A172 (cell line): ENCODE measurements at places on chromosomes 2 and 18.

- DNase-seq = peak; percentile 67
These were observed 133.0 kb downstream of the MSH2 start for GRCh38 chr2:47535996-47536395.

DNA sequence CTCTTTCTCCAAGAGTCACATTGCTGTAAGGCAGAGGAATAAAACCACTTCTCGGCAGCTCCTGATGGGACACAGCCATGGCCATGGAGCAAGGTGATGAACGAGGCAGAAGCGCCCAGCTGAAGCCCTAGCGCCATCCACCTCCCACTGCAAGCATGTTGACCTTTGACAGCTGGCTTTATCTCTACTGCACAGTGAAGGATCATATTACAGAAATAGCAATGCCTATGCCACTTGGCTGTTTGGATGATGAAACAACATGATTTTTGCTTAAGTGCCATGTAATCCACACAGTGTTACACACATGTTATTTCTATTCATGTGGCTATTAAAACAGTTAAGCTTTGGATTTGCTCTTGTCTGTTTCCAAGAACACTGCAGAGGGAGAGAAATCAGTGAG is 167.7 kb downstream of the VAPA start:
- DNase-seq = no peak

GRCh38 chr2:54194761-54195750 is 61.0 kb downstream of the TSPYL6 start:
- no peak for DNase-seq

DNA sequence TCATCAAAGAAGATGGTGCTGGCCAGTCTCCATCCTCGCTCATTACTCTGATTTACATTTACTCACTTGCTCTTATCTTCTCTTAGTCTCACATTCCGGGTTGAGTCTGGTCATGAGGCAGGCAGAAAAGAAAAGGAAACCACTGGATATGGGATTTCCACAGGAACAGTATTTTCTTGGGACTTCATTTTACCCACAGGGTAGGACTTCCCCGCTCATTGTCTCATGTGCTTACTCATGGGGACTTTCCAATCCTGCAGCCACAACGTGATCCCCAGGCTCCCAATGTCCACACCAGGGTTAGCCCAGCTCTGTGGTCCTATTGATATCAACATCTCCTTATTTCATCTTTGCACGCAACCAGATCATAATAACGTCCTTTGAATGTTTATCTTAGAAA is 373.8 kb downstream of the TMEM182 start:
- DNase-seq = no peak
